ENCODE measurements at places on chromosomes 5 and 9.

GRCh38 chr9:117095081-117095480 lies 319.8 kb downstream of the ASTN2 start:
- no peak for DNase-seq

- DNase-seq, result no peak
These were observed 7.7 kb downstream of the NR3C1 start for GRCh38 chr5:143395638-143396352.

GRCh38 chr5:174301848-174302625 lies 256.5 kb downstream of the NSG2 start:
- DNase-seq, result no peak

DNA sequence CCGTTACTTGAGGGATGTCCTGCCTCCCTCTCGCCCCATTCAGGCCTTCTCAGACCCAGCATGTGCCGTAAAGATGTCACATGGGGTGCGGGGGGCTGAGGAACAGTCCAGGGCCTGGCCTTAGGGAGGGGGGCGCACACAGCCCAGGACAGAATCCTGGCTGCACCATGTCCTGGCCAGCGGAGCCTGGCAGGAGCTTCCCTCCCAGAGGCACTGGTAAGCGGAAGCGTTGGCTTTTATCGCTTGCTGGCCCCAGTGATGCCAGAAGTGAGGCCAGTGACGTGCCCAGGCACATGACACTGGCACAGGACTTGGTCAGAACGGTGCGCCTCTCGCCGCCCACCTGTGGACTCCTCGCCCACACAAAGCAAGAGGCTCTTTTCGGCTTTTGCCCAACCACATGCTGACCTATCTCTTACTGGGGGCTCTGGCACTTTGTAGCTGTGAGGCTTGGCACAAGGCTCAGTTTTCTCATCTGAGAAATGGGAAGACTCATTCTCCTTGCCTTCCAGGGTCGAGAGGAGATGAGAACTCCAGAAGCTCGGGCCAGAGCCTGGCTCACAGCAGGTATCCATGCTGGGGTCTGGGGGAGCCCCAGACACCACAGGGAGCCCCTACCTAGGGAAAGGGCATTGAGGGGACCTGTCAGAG lies 59.0 kb downstream of the LMX1B start:
- no peak for DNase-seq

DNA sequence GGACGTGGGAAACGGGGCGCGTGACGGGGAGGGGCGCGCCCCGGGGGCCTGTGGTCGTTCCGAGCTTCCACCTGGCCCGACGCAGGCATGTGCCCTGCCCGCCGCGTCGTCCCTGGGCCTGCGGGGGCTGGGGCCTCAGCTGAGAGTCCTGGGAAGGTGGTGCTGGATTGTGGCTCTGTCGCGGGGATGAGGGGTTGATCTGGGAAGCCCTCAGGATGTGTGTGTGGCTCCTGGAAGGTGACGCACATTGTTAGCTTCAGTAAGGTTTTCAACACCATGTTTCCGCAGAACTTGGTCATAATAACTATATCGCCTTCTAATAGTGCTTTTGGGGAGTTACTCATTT lies 589.1 kb downstream of the MTRR start:
- peak; percentile 60 for DNase-seq

DNA sequence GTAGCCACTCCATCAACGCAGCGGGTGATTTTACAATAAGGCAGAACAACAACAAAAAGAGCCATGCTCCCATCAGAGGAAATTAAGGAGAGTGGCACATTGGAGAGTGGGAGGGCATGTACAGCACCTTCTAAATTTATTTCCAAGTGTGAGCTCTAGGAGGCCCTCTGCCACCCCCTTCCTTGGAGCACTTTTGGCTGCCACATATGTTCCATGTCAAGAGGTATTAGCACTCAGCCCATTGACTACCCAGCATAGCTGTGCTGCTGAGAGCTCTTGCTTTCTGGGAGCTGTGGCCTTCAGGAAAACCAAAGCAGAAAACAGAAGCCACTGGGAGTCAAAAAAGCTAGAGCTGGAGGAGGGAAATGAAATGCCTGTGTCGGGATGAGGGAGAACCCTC lies 200.2 kb upstream of the PANK3 start:
- DNase-seq, result no peak

DNA sequence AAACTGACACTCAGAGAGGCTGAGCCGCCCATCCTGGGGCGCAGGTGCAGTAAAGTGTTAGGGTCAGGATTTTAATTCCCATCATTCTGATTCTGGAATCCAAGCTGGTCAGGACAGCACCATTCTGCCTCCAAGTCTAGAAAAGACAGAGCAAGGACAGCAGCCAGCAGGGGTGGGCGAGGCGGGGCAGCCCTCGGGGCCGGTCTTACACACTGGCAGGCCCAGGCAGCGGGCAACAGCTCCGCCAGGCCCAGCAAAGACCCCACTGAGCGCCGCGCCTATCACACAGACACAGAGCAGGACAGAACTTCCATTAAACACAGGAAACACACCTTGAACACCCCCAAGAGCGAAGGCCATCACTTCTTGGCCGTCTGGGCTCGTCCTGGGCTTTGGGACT lies 66.5 kb upstream of the RXRA start:
- no peak for DNase-seq

- no peak for DNase-seq
These were observed 51.0 kb downstream of the SEMA4D start for GRCh38 chr9:89446961-89447310.

DNA sequence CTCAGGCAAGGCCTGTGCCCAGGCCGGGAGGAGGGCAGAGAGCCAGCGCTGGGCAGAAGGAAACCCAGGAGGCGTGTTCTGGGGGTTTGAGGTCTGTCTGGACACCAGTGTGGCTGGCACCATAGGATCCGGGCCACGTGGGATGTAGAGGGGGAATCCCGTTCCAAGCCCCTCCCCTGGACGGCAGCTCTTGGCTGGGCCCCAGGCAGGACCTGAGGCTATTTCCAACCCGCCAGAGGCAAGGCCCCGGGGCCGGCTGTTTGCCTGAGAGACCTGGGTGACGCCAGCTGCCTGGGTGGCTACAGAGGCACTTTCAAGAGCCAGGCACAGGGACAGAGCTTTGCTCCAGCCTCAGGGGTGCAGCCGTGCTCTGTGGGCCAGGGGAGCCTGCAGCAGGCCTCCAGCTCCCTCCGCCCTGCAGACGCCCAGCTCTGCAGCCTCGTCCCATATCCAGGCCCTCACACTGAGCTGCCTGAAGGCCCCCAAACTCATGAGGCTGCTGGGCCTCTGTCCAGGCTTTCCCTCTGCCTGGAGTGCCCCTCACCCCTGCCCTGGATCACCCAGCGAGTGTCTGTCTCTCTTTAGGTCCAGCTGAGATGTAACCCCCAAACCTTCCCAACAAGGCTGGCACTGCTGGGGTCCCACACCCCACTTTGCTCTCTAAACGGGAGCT lies 56.6 kb upstream of the EGFL7 start:
- DNase-seq, result no peak

DNA sequence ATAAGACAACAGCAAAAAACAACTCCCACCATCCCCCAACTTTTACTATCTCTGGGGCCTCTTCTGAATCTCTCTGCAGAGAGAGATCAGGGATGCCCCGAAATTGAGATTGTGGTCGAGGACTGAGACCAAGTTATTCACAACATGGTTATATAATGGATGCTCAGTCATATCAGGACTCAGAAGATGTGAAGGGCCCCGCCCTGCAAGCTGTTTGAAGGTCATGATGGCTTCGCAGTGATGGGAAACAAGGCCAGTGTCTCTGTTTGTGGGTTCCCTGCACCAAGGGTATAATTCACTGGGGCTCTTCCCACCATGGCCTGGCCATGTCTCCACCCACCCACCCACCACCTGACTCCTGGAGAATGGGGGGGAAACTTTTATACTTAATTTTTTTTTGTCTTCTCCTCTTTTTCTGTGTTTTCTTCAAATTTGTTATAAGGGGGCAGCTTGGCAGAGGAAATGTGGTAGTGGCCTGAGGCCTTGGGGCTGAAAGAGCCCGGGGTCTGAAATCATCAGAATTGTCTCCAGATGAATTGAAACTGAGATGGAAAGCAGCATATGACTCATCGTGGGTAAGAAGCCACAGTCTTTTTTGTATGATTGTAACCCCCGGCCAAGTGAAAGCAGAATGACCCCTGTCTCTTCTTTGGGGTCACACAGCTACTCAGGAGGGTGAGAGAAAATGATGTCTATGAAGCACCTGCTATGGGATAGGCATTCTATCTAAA lies 15.0 kb upstream of the TEX48 start:
- DNase-seq, result peak; percentile 74

Measured in HT1080 (cell line).